ENCODE measurements at places on chromosomes 11 and 22. TPM values are rescaled to one million over a fixed set of nuclear protein-coding genes. Genes with fewer than 3 reads are reported as not detected.

Gene SYCE3
- not detected for total RNA-seq

- DNase-seq, result no peak
Observed at GRCh38 chr22:31103899-31104694, 3.3 kb downstream of the SELENOM start.

DNA sequence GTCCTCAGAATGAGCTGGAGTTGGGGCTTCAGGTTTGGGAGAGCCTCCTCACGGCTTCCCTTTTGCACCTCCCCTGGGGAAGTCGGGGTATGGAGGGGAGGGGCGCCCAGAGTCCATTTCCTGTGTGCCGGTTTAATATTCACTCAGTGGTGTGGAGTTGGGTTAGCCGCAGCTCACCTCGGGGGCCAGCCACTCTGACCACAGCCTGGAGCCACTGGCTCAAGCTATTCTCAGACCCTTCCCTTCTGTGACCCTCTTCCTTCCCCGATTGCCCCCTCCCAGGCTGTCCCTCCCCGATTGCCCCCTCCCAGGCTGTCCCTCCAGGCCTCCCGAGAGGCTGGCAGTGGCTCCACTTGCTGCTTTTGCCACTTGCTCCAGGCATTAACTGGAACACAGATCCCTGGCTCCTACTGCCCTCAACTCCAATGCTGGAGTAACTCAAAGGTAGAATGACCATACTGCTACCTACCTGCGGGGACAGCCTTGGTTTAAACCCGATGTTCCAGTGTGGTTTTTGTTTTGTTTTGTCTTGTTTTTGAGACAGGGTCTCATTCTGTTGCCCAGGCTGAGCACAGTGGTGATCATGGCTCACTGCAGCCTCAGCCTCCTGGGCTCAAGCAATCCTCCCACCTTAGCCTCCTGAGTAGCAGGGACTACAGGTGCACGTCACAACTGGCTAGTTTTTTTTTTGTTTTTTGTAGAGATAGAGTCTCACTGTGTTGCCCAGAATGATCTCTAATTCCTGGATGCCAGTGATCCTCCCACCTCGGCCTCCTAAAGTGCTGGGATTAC lies 29.3 kb downstream of the RPUSD4 start:
- DNase-seq, result no peak

DNA sequence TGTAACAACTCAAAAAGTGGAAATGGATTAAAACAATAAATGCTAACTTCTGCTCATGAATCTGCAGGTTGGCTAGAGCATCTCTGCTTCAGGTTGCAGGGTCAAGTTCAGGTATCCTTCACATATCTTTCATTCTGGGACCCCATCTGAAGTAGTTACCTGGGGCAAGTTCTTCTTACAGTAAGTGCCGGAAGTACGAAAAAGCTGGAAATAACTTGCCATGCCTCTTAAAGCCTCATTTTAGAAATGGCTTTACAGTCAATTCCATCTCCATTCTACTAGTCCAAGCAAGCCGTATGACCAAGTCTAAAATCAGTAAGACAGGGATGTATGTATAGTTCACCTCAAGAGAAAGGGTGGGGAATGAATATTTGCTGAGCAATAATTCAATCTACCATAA lies 93.7 kb downstream of the FCHSD2 start:
- DNase-seq, result no peak

DNA sequence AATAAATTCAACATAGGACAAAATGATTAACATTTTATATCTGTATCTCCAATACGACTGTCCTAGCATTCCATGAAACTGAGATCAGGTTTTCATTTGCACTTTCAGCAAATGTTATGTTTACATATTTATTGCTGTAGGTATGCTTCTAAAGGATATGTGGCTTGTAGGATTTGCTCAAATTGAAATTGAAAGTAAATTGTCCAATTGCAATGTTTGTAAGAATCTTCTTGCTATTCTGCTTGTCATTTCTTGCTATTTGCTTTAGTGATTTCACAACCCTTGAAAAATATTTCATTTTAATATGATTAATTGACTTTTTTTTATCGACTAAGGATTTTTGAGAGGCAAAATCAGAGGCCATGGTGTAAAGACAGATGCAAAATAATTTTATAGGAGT lies 904.2 kb upstream of the RAG2 start:
- DNase-seq, result no peak

- no peak for DNase-seq
Observed at GRCh38 chr11:126346586-126346940, 8.9 kb upstream of the ST3GAL4 start.

GRCh38 chr11:124069429-124070401 lies 28.6 kb upstream of the OR10G7 start:
- peak; percentile 21 for DNase-seq

Gene SLC43A1
- total RNA-seq, result 15.9 TPM

Gene PYGM
- total RNA-seq, result 0.13 TPM

Measured in lower leg skin (tissue), 4 donors.